Esophagus muscularis mucosa (tissue), 4 donors: ENCODE measurements at places on chromosomes 5 and 9. TPM values are rescaled to one million over a fixed set of nuclear protein-coding genes. Genes with fewer than 3 reads are reported as not detected.

- H3K4me3 ChIP-seq = peak within 1 kb of the TSS; percentile 57
- no peaks in the 10 kb centered on the region for H3K36me3 ChIP-seq
- H3K27ac ChIP-seq = no peak within 1 kb of the TSS
- DNase-seq = no peak
- H3K27me3 ChIP-seq = no peaks in the 10 kb centered on the region
These were observed at the start of gene BSPRY for GRCh38 chr9:113349445-113350094. BSPRY (plus strand) TSS chr9:113349541; CDS start chr9:113349580, 39 bp downstream.

DNA sequence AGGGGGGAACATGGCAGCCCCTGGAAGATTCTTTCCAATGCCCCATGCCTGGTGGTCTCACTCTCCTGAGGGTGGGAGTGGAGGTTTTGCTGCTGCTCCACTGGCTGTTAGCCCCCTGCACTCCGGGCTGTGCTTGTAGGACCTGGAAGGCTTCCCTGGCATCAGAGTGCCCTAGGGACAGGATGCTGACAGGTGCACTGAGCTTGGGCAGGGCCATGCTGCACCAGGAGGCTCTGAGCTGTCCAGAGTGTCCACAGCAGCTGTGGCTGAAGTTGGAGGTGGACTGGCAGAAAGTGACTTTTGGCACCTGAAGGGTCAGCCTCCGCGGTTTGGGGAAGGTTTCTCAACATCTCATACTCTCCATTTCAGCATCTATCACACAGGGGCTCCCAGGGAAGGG is 249.1 kb downstream of the GADD45G start:
- no peaks in the 10 kb centered on the region for H3K4me1 ChIP-seq
- no peak overlapping the region for H3K27ac ChIP-seq
- DNase-seq = no peak
- H3K36me3 ChIP-seq = no peaks in the 10 kb centered on the region
- no peak overlapping the region for H3K4me3 ChIP-seq
- H3K27me3 ChIP-seq = no peaks in the 10 kb centered on the region

The TIGD6 gene
- 3.3 TPM for total RNA-seq

GRCh38 chr5:448766-449090 is 5.8 kb downstream of the EXOC3 start:
- H3K4me1 ChIP-seq = peaks cover 7% of the 10 kb centered on the region
- no peaks in the 10 kb centered on the region for H3K27me3 ChIP-seq
- no peak overlapping the region for H3K27ac ChIP-seq

DNA sequence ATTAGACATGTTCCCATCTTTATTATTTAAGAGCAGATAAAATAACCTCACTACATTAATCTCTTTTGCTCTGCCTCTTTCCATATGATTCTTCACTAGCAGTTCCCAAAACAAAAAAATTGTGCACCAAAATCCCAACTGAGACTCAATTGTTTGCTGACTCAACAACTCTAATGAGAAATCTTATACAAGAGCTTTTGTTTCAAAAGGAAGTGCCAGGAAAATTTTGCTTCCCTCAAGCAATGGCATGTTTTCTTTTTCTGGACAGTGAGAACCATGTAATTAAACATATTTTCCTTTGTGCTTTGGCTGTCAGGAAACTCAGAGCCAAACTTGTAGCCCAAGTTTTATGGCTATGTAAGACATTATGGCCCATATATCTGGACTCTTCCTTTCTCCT is 62.0 kb downstream of the TMC1 start:
- peaks cover 25% of the 10 kb centered on the region for H3K4me1 ChIP-seq
- H3K4me3 ChIP-seq = no peak overlapping the region
- H3K36me3 ChIP-seq = no peaks in the 10 kb centered on the region
- no peak overlapping the region for H3K27ac ChIP-seq
- no peak for DNase-seq
- H3K27me3 ChIP-seq = no peaks in the 10 kb centered on the region

GRCh38 chr9:123089790-123090189 is 56.3 kb downstream of the GPR21 start:
- H3K36me3 ChIP-seq = peaks cover 92% of the 10 kb centered on the region
- peak; percentile 34 for DNase-seq
- H3K4me1 ChIP-seq = peaks cover 13% of the 10 kb centered on the region
- H3K27ac ChIP-seq = no peak overlapping the region
- no peaks in the 10 kb centered on the region for H3K27me3 ChIP-seq

- H3K36me3 ChIP-seq = no peaks in the 10 kb centered on the region
- peaks cover 33% of the 10 kb centered on the region for H3K4me1 ChIP-seq
- no peak overlapping the region for H3K4me3 ChIP-seq
- no peak overlapping the region for H3K27ac ChIP-seq
- no peak for DNase-seq
These were observed 16.0 kb upstream of the ANGPTL2 start for GRCh38 chr9:127138444-127138843.

The PCDHA11 gene
- total RNA-seq = 0.17 TPM

The DNM1 gene
- 21.1 TPM for total RNA-seq

GRCh38 chr9:90142580-90142979 is 500.0 kb downstream of the DIRAS2 start:
- no peaks in the 10 kb centered on the region for H3K36me3 ChIP-seq
- H3K4me3 ChIP-seq = no peak overlapping the region
- DNase-seq = no peak
- no peak overlapping the region for H3K27ac ChIP-seq
- no peaks in the 10 kb centered on the region for H3K4me1 ChIP-seq

- H3K4me3 ChIP-seq = no peak overlapping the region
- H3K4me1 ChIP-seq = no peaks in the 10 kb centered on the region
These were observed 28.6 kb downstream of the RASGEF1C start for GRCh38 chr5:180180421-180180820.

GRCh38 chr5:160181965-160182622 is 47.2 kb upstream of the FABP6 start:
- H3K27ac ChIP-seq = no peak overlapping the region
- no peaks in the 10 kb centered on the region for H3K36me3 ChIP-seq
- no peaks in the 10 kb centered on the region for H3K4me1 ChIP-seq
- H3K27me3 ChIP-seq = no peaks in the 10 kb centered on the region
- no peak overlapping the region for H3K4me3 ChIP-seq

GRCh38 chr9:121736934-121737462 is 85.6 kb downstream of the DAB2IP start:
- H3K27ac ChIP-seq = peak overlapping the region; percentile 94
- peak overlapping the region; percentile 55 for H3K4me3 ChIP-seq
- no peaks in the 10 kb centered on the region for H3K27me3 ChIP-seq
- no peak for DNase-seq

- DNase-seq = no peak
- no peaks in the 10 kb centered on the region for H3K36me3 ChIP-seq
- no peaks in the 10 kb centered on the region for H3K27me3 ChIP-seq
- no peaks in the 10 kb centered on the region for H3K4me1 ChIP-seq
- no peak overlapping the region for H3K27ac ChIP-seq
- no peak overlapping the region for H3K4me3 ChIP-seq
These were observed 582.6 kb downstream of the NR2F1-AS1 start for GRCh38 chr5:92998456-92998855.

GRCh38 chr5:35835796-35836742 is 20.6 kb upstream of the IL7R start:
- no peaks in the 10 kb centered on the region for H3K4me1 ChIP-seq
- no peaks in the 10 kb centered on the region for H3K36me3 ChIP-seq
- H3K27me3 ChIP-seq = no peaks in the 10 kb centered on the region
- no peak overlapping the region for H3K27ac ChIP-seq
- no peak overlapping the region for H3K4me3 ChIP-seq

The LRRC70 gene
- total RNA-seq = 3.6 TPM

The ADAMTS12 gene
- 5.0 TPM for total RNA-seq

The BAAT gene
- total RNA-seq = not detected

GRCh38 chr9:95413793-95414192 is 96.3 kb upstream of the FANCC start:
- H3K27ac ChIP-seq = no peak overlapping the region
- no peaks in the 10 kb centered on the region for H3K4me1 ChIP-seq
- H3K4me3 ChIP-seq = no peak overlapping the region

DNA sequence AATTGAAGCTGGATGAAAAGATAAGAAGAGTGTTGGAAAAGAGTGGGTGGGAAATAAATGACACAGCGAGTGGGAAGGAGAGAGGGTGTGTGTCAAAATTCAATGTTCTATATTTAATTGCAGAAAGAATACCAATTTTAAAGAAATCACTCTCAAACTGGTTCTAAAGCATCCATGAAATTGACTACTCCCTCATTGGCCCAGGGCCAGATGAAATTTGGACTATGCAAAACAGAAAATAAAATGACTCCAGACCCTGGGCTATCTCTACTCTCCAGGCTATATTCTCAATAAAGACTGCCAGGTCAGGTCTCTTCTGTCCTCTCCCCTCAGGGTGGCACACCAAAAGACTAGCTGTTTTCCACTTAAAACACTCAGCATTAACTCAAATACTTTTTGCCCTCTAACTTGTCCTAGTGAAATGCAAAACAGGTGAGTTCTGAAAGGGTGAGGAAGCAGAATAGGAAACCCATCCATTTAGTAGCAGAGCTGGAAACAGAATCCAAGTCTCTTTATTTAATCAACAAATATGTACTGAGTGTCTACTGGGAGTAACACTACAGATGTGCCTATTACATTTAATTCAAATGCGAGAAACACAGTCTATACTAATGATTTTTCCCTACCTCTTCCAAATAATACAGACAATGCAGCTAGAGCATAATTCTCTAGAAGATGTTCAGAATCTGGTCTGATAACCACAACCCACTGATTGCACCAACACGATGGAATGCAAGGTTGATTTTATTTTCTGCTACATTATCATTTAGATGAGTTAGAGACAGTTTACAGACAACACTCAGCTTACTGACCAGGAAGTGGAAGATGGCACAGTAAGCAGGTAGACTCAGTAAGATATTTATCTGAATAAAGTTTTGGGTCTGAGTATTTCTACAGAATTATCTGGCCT is 42.1 kb downstream of the EFCAB9 start:
- no peak for DNase-seq
- H3K27me3 ChIP-seq = no peaks in the 10 kb centered on the region
- H3K27ac ChIP-seq = no peak overlapping the region
- no peak overlapping the region for H3K4me3 ChIP-seq
- H3K4me1 ChIP-seq = no peaks in the 10 kb centered on the region

- H3K27ac ChIP-seq = peak overlapping the region; percentile 91
- no peaks in the 10 kb centered on the region for H3K36me3 ChIP-seq
- peaks cover 100% of the 10 kb centered on the region for H3K4me1 ChIP-seq
These were observed 19.5 kb downstream of the CXXC5 start for GRCh38 chr5:139667730-139668063.

The STKLD1 gene
- not detected for total RNA-seq

- H3K27ac ChIP-seq = no peak overlapping the region
- H3K36me3 ChIP-seq = no peaks in the 10 kb centered on the region
- no peaks in the 10 kb centered on the region for H3K4me1 ChIP-seq
- no peaks in the 10 kb centered on the region for H3K27me3 ChIP-seq
- no peak overlapping the region for H3K4me3 ChIP-seq
These were observed 201.8 kb downstream of the FOXD4L6 start for GRCh38 chr9:40926404-40927259.

GRCh38 chr5:108143581-108143980 is 238.3 kb downstream of the FBXL17 start:
- no peaks in the 10 kb centered on the region for H3K27me3 ChIP-seq
- DNase-seq = no peak
- no peaks in the 10 kb centered on the region for H3K4me1 ChIP-seq
- no peak overlapping the region for H3K27ac ChIP-seq
- H3K36me3 ChIP-seq = no peaks in the 10 kb centered on the region

DNA sequence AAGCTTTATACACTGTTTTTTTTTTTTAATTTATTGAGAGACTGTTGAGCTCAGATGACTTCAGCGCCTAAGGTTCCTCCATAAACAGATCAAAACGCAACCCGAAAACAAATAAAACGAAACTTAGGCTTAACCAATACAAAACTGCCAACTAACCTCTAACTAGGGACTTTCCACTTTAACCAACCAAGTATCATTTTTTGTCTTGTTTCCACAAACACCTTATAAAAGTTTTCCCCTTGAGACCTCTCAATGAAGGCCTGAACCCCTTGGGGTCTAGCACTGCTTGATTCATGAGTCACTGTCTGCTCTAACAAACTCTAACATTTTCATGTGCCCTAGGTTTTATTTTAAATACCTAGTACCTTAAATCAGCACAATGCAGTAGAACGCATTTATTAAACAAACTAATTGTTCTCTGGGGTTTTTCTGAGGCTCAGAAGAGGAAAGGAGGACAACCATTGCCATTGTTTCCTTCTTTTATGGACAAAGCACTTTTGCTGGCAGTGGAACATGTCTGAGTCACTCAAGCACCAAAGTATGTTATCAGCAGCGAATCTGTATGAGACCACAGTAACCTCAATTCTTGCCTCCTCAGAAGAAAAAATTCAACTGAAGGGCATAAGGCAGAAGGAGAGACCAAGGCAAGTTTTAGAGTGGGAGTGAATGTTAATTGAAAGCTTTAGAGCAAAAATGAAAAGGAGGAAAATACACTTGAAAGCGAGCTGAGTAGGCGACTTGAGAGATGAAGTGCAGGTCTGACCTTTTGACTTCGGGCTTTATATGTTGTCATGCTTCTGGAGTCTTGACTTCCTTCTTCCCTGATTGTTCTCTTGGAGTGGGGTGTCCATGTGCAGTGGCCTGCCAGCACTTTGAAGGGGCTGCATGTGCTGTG is 97.7 kb upstream of the HCN1 start:
- no peak for DNase-seq
- no peaks in the 10 kb centered on the region for H3K27me3 ChIP-seq
- no peaks in the 10 kb centered on the region for H3K4me1 ChIP-seq

The PCDHB14 gene
- total RNA-seq = 8.7 TPM

DNA sequence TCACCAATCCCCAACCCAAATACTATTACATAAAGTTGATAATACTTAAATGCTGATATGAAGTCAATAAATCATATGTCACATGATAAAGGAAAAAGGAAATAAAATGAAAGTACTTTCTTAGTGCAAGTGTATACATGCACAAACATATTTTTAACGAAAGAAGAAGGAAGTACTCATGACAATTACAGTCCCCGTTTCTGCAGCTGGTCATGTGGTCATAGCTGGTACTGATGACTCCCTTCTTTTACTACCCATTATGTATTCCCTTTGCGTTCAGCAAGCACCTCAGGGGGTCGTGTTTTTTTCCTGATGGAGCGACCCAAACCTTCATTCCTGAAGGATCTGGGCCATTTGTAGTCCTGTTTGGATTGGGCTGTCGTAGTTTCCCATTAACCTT is 27.3 kb downstream of the CENPP start:
- H3K27ac ChIP-seq = no peak overlapping the region
- no peak overlapping the region for H3K4me3 ChIP-seq
- no peak for DNase-seq
- no peaks in the 10 kb centered on the region for H3K4me1 ChIP-seq

The HTR4 gene
- total RNA-seq = 0.23 TPM

The FAM169A gene
- total RNA-seq = 1.2 TPM

The SLC6A18 gene
- total RNA-seq = not detected

The HACD4 gene
- total RNA-seq = 25.0 TPM
